MV-4-11 (cell line): ENCODE measurements at places on chromosomes 2 and 18.
A peak's percentile ranks its signal among the peaks of the same experiment; 100 is the strongest.

GRCh38 chr18:77177009-77177408, 44.4 kb upstream of the MBP start:
- DNase-seq: no peak

- DNase-seq: no peak
These were observed 44.4 kb upstream of the TMEM182 start for GRCh38 chr2:102717308-102718018.

- no peak for DNase-seq
These were observed 1624.2 kb downstream of the LRP1B start for GRCh38 chr2:140506606-140507005.

- no peak for DNase-seq
These were observed 173.4 kb upstream of the NDUFV2 start for GRCh38 chr18:8928847-8929780.

- DNase-seq: peak; percentile 5
These were observed 389.5 kb downstream of the RND3 start for GRCh38 chr2:150097901-150098531.
